Glutamatergic neuron (in vitro differentiated cells): ENCODE measurements at places on chromosomes 6 and 20.

- no peak for DNase-seq
Measured at GRCh38 chr20:30937790-30938189, 319.7 kb upstream of the DEFB115 start.

- DNase-seq, result no peak
Measured at GRCh38 chr6:144835322-144835973, 550.3 kb downstream of the UTRN start.

- no peak for DNase-seq
Measured at GRCh38 chr6:41942067-41942851, 651 bp upstream of the CCND3 start.

DNA sequence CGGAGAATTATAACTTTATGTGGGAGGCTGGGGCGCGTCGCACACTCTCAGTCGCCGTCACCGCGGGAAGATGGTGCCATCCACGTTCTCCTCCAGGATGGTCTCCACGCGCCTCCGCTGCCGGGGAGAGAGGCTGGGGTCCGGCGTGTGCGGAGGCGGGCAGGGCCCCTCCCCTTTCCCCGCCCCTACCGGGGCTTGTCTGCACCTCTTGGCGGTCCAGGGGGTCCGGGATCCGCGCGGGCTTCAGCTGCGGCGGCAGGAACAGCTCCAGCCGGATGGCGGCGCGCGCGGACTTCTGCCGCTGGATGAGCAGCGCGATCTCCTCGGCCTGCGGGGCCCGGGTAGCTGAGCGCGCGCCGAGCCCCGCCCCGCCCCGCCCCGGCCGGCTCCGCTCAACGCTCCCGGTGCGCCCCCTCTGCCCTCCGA is 807 bp downstream of the LKAAEAR1 start:
- peak; percentile 90 for DNase-seq

- DNase-seq, result no peak
Measured at GRCh38 chr6:33335916-33336315, 18.4 kb upstream of the ZBTB22 start.

DNA sequence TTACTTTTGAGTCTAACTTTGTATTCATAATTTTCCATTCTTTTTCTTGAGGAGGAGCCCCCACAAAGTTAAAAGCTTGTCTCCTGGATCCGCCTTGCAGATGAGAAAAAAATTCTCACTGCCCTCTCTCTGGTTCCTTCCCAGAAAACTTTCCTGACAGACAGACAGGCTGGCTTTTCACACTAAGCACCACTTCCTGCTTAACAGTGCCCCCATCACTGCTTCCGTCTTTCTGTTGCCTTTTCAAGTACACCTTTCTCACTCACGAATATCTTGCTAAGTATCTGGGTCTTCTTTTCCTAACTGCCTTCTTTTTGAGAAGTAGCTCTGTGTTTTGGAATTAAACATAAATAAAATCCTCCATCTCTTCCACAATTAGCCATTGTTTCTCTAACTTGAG is 19.8 kb upstream of the LMBRD1 start:
- no peak for DNase-seq

- no peak for DNase-seq
Measured at GRCh38 chr6:148492654-148493290, 150.1 kb downstream of the SASH1 start.
